NCI-H510A treated with DMSO at 0.1 percent for 48 hours (cell line): ENCODE measurements at places on chromosomes 6 and 20.

DNA sequence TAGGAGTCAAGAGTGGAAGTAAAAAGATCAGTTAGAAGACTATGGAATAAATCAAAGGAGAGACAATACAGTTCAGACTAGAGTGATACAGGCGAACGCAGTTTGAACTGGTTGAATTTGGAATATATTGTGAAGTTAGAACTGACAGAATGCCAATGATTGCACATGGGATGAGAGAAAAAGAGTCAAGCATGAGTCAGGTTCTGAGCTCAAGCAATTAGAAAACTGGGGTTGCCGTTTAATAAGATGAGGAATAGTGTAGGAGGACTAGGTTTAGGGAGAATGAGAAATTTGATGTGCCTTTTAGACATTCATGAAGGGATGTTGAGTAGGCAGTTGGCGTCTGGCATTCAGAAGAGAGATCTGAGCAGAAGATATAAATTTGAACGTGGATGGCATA lies 8.0 kb downstream of the RNF217 start:
- no peak for DNase-seq

DNA sequence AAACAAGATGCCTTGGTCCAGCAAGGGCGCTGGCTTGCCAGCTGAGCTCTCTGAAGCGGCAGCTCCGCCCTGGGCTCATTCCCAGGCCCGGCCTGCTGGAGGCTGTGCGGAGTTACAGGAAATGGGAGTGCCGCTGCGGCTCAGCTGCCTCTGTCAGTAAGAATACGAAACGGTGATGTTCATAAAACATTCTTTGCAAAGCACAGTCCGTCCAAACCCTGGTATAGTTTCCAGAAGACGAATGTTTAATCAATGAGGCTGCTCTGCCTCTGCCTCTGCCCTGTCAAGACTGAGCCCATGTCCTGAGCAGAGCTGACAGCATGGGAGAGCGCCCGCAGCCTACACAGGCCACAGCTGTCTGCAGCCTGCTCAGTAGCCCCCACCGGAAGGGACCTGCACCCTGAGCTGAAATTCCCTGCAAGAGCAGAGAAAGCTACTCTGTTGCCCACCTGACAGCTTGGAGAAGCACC lies 153.3 kb upstream of the SNX9 start:
- DNase-seq: peak; percentile 53

DNA sequence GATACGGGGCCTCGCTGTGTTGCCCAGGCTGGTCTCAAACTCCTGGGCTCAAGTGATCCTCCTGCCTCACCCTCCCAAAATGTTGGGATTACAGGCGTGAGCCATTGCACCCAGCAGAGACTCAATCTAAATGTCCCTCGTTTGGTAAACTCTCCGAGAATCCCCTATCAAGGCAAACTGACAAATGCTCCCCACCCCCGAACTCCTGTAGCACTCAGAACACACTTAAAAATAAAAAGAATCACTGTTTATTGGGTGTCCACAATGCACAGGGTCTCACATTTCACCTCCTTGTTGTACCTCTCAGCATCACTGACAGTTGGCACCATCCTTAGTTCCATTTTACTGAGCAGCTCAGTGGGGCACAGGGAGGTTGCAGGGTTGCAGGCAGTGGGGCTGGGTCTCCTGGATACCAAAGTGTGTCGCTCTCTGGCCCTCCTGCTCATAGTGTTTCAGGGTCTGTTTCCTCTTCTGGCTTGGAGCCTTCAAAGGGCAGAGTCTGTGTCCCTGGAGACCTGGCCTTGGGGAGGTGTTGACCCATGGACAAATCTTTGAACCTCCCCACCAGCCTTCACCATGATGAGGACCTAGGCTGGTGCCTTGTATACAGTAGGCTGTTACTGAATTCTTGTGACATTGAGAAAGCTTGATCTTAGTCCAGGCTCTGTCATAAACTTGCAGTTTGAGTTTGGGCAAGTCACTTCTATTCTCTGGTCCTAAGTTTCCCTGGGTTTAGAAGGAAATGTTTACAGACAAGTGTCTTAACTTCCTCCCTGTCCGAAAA lies 8.5 kb upstream of the SRC start:
- no peak for DNase-seq

- no peak for DNase-seq
These were observed 679 bp upstream of the PPDPF start for GRCh38 chr20:63519668-63520503.

GRCh38 chr6:121450242-121450641 lies 14.8 kb downstream of the GJA1 start:
- no peak for DNase-seq

DNA sequence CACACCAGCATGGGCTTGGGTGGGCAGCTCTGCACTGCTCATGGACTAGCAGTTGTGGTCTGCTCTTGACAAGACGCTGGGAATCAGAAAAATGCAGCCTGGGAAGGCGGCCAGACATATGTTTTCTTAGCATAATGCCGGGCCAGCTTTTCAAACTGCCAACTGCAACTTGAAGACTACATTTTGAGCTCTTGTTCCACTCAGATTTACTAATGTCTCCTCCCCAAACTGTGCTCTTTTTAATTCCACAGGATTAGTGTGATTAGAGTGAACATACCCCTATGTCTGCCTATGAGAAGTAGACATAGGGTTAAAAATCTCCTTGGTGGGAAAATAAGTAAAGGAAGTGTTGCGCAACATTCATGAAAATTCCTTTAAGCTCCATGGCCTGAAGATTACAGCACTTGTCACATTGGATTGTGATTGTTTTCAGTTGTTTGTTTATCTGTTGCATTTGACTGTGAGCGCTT lies 5.3 kb upstream of the FNDC1 start:
- no peak for DNase-seq

DNA sequence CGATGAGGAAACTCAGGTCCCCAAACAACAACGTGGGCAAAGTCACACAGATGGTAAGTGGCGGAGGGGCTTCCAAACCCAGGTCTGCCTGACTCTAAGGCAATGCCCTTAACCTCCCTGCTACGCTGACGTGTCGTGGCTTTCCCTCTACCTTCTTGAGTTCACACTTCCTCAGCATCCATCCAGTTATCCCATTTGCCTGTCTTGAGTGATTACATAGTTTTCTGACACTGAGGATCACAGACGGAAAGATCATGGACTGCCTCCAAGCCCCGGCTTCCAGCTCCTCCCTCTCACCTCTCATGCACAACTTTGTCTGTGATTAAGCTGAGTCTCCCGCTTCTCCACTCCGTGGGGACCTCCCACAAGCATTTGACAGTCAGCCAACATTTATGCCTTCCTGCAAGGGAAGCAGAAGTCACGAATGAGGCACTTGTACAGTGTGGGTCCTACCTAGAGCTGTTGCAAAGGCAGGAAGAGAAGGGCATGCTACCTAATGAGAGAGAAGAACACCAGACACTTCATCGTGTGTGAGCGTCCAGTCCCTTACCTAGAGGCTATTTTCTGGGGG lies 33.8 kb downstream of the TBC1D7 start:
- no peak for DNase-seq

DNA sequence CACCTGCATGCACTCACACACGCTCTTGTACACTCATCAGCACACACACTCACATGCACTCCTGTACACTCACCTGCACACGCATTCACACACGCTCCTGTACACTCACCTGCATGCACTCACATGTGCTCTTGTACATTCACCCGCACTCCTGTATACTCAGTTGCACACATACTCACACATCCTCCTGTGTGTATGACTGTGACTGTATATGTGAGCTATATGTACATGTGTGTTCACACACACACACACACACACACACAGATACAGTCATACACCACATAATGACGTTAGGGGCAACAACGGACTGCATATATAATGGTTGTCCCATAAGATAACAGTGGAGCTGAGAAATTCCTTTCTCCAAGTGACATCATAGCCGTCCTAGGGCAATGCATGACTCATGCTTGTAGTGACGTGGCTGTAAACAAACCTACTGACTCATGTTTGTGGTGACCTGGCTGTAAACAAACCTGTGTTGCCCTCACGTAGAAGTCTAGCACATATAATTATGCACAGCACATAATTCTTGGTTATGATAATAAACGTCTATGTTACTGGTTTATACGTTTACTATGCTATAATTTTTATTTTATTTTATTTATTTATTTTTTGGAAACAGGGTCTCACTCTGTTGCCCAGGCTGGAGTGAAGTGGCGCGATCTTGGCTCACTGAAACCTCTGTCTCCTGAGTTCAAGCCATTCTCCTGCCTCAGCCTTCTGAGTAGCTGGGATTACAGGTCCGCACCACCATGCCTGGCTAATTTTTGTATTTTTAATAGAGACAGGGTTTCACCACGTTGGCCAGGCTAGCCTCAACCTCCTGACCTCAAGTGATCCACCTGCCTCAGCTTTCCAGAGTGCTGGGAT lies 22.8 kb upstream of the TAF4 start:
- DNase-seq: no peak

DNA sequence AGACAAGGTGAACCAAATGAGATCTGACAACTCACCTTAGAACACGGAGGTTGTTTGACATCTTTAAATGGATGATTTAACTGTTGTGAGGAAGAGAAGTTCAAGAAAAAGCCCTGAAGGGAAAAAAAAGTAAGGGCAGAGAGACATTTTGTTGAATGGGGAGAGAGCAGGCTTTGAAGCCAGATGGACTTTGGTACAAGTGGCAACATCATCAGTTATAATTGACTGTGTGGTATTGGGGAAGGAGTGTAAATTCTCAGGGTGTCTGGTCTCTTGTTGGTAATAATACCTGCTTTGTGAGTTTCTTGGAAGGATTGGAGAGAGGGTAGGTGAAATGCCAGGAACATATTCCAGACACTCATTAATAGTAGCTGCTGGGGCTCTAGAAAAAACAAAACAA lies 21.6 kb downstream of the OGFRL1 start:
- DNase-seq: no peak

- DNase-seq: no peak
These were observed 21.7 kb downstream of the TRAF3IP2 start for GRCh38 chr6:111583986-111584385.

DNA sequence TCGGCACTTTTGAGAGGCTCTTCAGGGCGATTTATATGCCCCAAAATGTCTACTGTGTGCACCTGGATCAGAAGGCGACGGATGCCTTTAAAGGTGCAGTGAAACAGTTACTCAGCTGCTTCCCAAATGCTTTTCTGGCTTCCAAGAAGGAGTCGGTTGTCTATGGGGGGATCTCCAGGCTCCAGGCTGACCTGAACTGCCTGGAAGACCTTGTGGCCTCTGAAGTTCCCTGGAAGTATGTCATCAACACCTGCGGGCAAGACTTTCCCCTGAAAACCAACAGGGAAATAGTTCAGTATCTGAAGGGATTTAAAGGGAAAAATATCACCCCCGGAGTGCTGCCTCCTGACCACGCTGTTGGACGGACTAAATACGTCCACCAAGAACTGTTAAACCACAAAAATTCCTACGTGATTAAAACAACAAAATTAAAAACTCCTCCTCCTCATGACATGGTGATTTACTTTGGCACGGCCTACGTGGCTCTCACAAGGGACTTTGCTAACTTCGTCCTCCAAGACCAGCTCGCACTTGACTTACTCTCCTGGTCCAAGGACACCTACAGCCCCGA lies 8.2 kb downstream of the GCNT2 start:
- DNase-seq: no peak

DNA sequence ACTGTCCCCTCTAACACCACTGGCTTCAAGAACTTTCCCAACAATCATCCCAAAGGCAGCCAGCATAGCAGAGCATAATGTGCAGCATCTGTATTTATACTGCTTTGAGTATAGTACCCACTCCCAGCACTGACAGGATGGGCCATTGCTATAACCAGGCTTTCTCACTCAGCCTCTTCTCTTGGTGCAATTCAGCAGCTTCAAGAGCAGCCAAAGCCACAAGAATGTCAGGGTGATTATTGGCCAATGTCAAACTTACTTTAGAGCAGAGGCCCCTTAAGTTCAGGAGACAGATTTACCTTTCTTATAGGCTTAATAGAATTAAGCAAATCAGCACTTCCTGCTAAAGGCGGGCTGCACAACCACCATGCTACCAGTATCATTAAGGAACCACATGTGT lies 232.4 kb upstream of the RSPO3 start:
- DNase-seq: no peak

- DNase-seq: no peak
These were observed 65.7 kb downstream of the EPM2A start for GRCh38 chr6:145669627-145670034.

- DNase-seq: no peak
These were observed 105.2 kb downstream of the SMLR1 start for GRCh38 chr6:130932438-130932837.

- no peak for DNase-seq
These were observed 26.4 kb downstream of the CRISP1 start for GRCh38 chr6:49839957-49840356.

DNA sequence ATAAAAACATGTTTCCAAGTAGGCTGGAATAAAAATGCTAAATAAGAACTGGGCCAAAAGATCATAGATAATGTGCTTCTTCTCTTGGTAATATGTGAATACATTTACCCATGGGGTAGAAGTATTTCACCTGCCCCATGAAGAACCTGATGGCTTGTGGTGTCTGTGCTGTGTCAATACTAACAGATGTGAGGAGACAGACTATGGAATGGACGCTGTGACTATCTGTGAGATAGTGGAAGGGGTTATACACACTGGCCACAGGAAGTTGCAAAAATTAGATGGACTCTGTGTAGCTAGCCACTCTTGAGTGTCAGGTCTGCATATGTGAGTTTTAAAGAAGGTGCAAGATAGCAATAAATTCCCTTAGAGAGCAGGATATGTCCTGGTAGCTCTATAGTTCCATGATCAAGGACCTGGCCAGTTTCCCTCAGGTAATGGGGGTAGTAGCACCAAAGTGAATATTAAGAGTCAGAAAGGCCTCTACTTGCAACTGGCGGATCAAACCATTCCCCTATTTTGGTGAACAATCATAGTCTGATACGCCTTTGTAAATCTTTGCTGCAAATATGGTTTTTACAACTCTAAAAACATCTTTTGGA lies 48.6 kb downstream of the NEDD9 start:
- DNase-seq: no peak

DNA sequence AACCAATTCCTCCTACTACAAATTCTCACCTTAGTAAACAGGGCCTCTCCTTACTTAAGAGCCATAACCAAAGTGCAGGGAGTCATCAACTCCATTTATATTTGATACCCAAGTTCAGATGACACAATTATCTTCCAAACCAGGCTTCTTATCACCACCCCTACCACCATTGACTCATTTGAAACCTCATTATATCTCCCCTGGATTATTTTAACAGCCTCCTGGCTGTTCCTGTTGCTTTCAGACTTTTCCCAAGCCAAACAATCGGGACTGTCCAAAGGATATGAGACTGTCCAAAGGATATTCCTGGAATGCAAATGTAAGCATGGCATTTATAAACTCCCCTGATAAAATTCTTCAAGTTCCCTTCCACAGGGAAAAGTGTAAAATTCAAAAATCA lies 394.3 kb downstream of the MAFB start:
- DNase-seq: no peak

- no peak for DNase-seq
These were observed 45.2 kb downstream of the PLCG1 start for GRCh38 chr20:41182296-41183212.

DNA sequence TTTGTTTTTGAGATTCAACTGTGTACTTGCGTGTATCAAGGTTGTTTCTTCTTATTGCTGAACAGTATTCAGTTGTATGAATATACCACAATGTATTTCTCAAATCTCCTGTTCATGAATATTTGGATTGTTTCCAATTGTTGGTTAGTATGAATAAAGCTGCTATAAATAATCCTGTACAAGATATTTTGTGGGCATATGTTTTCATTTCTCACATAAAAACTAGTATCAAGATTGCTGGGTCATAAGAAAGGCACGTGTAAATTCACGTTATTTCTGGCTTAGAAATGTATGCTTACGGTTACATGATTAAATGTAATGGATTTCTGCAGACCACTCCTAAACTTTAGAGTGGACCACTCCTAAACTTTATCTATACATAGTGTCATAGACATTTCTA lies 96.6 kb downstream of the BTBD3 start:
- no peak for DNase-seq

GRCh38 chr20:30610751-30611150 lies 646.7 kb upstream of the DEFB115 start:
- DNase-seq: no peak
